Fibroblast of skin of scalp (primary cell): ENCODE measurements at places on chromosomes 5 and 9.
A peak's percentile ranks its signal among the peaks of the same experiment; 100 is the strongest.

GRCh38 chr9:94085062-94085639 lies 887 bp downstream of the PTPDC1 start:
- DNase-seq: peak; percentile 60

GRCh38 chr5:132358775-132359174 lies 10.7 kb upstream of the SLC22A5 start:
- DNase-seq: no peak

GRCh38 chr9:841371-842209 lies at the start of gene DMRT1:
TSS of gene DMRT1 (plus strand) at chr9:841697. CDS start at chr9:841839, 142 bp downstream.
- DNase-seq: no peak

DNA sequence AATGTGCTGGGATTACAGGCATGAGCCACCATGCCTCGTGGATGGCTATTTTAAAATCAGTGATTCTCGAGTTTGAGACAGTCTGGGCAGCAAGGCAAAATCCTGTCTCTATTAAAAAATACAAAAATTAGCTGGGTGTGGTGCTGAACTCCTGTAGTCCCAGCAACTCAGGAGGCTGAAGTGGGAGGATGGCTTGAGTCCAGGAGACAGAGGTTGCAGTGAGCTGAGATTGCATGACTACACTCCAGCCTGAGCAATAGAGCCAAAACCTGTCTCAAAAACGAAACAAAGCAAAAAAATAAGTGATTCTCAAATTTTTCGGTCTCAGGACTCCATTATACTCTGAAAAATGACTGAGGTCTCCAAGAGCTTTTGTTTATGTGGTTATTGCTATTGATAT lies 47.9 kb upstream of the HSPA9 start:
- DNase-seq: no peak

DNA sequence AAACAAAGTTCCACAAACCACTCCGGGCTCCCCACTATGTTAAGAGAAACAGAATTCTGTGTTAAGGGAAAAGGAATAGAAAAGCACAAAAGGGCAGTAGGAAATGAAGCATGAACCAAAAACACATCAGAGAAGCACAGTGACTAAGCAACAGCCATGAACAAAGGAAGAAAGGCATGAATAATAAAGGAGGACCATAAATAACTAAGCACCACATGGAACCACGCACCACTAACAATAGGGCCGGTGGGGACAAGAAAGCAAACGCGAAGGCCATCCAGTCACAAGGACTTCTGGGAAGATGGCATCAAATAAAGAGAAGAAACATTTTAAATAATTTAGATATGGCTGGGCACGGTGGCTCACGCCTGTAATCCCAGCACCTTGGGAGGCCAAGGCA lies 18.0 kb downstream of the PRUNE2 start:
- no peak for DNase-seq

- DNase-seq: no peak
Measured at GRCh38 chr5:65120371-65120967, 351.7 kb downstream of the CWC27 start.

DNA sequence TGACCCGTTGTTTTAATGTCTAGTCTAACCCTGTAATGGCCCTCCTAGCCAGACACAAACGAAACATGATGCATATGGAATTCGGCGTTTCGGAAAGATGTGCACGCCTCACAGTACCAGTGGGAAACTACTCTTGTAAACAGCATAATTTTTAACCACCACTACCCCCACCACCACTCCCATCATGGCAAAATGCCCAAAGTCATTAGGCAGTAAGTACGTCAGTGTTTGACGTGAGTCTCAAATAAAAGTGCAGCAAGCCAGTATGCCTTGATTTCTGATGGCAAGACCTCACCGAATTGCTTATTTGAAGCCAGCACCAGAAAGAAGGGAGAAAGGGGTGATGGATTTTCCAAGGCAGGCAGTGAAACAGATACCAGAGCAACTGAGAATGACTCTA lies 71.4 kb downstream of the ADRB2 start:
- DNase-seq: no peak

GRCh38 chr9:87640385-87640795 lies 85.5 kb upstream of the CTSL start:
- DNase-seq: peak; percentile 75

GRCh38 chr9:124351672-124352468 lies 63.4 kb downstream of the PSMB7 start:
- no peak for DNase-seq

DNA sequence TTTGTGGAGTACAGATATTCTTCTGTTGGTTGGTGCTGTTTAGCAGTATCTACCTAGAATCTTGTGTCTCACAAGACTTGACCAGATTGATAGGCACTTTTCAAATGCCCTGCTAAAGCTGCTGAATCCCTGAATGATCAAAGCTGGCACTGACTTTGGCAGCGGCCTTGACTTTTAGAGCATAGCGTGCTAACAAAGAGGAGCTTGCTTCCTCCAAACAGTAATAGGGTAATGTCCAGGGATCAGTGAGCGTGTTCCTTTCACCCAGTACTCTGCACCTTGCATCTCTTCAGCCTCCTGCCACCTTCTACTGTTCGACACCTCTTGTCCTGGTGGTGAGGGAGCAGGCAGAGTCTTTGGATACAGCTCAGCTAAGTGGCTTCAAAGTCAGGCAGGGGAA lies 100.8 kb downstream of the IQGAP2 start:
- no peak for DNase-seq

- peak; percentile 6 for DNase-seq
Measured at GRCh38 chr5:90134892-90135291, 274.7 kb downstream of the CETN3 start.

- peak; percentile 54 for DNase-seq
Measured at GRCh38 chr5:178483620-178484019, 106.6 kb downstream of the COL23A1 start.

GRCh38 chr9:20980832-20981455 lies 50.5 kb downstream of the HACD4 start:
- DNase-seq: peak; percentile 61

DNA sequence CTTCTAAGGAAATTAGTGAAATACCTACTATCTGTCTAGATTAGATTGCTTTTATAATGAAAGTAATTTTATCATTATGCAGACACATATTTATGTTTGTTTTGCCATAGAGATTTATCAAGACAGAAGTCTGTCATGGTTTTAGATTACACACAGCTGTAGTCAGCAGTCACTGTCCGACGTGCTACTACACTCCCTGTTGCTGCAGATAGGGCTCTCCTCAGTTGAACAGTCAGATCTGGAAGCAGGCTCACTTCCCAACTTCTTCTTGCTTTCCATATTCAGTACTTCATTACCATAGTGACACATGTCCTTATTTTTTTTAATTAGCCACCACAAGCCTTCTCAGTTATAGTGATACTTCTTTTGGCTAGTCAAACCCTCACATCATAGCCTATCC lies 329.9 kb upstream of the ITGA1 start:
- no peak for DNase-seq

DNA sequence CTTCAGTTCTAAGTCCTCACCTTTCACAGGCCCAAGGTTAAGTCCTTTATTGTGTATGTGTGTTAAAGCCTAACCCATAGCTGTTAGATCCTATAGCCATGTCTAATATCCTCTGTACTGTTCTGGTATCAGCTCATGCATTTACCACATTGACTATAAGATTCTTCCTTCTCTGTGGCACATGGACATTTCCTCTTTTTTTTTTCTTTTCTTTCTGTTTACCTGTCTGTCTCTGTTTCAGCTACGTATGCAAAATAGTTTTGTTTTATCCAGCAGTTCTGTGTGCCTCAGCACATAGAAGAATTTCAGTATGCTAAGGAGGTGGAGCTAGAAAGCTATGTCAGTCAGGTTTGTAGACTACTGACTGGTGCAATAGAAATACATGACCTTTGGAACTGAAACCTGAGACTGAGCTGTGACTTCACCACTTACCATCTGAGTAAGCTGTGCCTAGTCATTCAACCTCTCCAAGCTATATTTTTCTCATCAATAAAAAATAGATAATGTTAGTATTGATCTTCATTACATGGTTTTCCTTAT lies 155.6 kb upstream of the VLDLR start:
- no peak for DNase-seq

- no peak for DNase-seq
Measured at GRCh38 chr9:126328407-126328806, 1.8 kb downstream of the MVB12B start.

DNA sequence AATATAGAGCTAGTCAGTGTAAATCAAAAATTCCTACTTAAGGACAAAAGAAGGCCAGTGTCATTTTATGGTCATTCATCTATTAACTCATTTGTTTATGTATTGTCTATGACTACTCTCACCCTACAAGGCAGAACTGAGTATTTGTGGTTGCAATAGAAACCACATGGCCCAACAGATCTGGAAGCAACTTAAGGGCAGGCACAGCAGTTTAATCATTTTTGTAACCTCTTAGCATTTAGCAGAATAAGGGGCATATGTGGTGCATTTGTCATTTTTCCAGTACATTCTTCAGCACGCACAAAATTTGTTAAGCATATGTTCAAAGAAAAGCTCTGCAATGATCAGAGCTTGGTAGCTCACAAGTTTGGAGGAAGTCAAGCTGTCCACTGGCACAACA lies 1.1 kb downstream of the FKBP15 start:
- DNase-seq: peak; percentile 55

DNA sequence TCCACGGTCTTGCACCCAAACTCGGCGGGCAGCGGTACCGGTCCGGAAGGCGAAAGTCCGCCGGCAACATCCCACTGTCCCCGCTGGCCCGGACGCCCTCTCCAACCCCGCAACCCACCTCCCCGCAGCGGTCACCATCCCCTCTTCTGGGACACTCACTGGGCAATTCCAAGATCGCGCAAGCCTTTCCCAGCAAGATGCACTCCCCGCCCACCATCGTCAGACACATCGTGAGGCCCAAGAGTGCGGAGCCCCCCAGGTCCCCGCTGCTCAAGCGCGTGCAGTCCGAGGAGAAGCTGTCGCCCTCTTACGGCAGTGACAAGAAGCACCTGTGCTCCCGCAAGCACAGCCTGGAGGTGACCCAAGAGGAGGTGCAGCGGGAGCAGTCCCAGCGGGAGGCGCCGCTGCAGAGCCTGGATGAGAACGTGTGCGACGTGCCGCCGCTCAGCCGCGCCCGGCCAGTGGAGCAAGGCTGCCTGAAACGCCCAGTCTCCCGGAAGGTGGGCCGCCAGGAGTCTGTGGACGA lies 33.3 kb downstream of the CD180 start:
- no peak for DNase-seq

- DNase-seq: no peak
Measured at GRCh38 chr5:89003563-89004036, 120.6 kb upstream of the MEF2C start.

GRCh38 chr9:87609002-87609401 lies 111.3 kb downstream of the DAPK1 start:
- no peak for DNase-seq

DNA sequence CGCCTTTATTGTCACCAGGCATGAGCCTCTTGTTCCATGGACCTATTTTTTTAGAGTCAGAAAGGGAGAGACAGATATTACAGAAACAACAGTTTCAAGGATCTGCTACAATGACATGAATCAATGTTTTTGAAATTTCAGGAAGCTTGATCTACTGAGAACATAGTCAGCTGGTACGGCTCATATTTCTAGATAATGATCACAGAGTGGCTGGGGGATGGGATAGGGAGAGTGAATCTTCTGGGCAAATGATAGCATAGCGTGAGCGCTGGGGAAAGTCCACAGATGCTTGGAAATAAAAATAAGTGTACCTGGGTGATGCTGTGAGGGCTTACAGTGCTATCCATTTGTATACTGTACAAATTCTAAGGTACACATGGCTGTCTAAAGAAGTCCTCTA lies 340.4 kb downstream of the EBF1 start:
- DNase-seq: peak; percentile 42

- DNase-seq: no peak
Measured at GRCh38 chr5:142941245-142941644, 171.1 kb downstream of the ARHGAP26 start.

GRCh38 chr9:88391921-88392320 lies 3.7 kb downstream of the SPIN1 start:
- DNase-seq: no peak

DNA sequence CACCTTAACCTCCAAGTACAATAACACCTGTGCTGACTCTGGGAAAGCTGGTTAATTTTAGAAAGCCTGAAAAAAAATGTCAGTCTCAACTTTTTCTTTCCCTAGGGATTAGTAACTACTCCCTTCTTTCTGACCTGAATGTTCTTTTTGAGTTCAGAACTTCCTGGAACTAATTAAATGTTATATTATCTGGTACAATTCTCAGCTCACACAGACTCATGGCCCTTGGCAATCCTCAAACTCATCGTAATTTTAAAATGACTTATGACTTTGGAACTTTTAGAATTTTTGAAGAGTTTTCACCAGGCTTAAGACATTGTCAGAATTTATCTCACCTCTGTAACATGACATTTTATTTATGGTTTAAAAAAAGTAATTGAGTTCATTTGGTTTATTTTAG lies 315.0 kb downstream of the FER start:
- DNase-seq: peak; percentile 20

DNA sequence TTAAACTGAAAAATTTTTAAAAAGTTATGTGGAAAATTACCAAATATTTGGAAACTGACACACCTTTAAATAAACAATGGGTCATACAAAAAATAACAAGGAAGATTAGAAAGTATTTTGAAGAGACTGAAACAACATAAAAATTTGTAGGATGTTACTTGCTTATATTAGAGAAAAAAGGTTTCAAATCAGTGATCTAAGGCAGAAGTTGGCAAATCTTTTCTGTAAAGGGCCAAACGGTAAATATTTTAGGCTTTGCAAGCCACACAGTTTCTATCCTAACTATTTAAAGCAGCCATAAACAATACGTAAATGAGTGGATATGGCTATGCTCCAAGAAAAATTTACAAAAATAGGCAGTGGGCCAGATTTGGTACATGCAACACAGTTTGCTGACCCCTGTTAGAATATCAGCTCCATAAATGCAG lies 81.3 kb downstream of the OXCT1 start:
- DNase-seq: peak; percentile 88
